H7 (cell line): ENCODE measurements at places on chromosomes 12 and 14. TPM values are rescaled to one million over a fixed set of nuclear protein-coding genes. Genes with fewer than 3 reads are reported as not detected.
A peak's percentile ranks its signal among the peaks of the same experiment; 100 is the strongest.

KRT78 gene
- not detected in 2 replicates for total RNA-seq

BHLHE41 gene
- 0.14 and 0.33 TPM in 2 replicates for total RNA-seq

GRCh38 chr12:49564686-49565405 lies 3.1 kb downstream of the MCRS1 start:
- DNase-seq, result no peak

GRCh38 chr12:13039328-13039956 lies 4.7 kb upstream of the FAM234B start:
- DNase-seq, result no peak

DNA sequence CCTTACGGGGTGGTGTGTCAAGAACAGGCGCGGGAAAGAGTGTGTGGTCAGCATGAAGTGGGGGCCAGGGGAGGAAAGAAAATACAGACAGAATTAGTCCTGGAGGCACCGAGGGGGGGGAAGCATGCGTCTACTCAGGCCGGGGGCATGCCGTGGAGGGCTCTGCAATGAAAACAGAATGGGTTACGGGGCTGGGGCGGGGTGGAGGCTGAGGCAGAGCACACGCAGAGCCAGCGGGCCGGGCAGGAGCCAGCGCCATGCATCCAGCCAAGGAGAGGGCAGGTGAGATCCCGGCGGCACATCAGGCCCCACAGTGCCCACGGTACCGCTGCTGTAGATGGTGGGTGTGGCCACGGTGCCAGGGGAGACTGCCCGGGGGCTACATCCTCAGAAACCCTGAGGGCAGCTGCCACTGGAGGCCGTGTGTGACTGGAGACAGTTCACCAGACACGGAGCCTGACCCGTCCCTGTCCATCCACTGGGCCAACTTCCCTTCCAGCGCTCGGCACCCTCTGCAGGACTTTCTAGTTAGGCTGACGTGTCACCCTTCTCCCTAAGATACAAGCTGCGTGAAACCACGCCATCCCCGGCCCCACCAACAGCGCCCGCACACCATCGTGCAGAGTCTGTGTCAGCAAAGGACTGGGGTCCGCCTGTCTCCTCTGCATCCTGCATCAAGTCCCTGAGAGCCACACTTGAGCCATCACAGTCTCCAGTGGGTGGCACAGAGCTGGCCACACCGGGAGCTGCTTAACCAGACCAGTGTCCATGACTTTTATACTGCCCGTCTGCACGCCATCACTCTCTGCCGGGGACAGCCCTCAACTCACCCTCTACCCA lies 87.4 kb downstream of the PIWIL1 start:
- DNase-seq, result peak; percentile 52

- no peak for DNase-seq
Observed at GRCh38 chr14:94116701-94117100, 6.2 kb downstream of the IFI27 start.

DNA sequence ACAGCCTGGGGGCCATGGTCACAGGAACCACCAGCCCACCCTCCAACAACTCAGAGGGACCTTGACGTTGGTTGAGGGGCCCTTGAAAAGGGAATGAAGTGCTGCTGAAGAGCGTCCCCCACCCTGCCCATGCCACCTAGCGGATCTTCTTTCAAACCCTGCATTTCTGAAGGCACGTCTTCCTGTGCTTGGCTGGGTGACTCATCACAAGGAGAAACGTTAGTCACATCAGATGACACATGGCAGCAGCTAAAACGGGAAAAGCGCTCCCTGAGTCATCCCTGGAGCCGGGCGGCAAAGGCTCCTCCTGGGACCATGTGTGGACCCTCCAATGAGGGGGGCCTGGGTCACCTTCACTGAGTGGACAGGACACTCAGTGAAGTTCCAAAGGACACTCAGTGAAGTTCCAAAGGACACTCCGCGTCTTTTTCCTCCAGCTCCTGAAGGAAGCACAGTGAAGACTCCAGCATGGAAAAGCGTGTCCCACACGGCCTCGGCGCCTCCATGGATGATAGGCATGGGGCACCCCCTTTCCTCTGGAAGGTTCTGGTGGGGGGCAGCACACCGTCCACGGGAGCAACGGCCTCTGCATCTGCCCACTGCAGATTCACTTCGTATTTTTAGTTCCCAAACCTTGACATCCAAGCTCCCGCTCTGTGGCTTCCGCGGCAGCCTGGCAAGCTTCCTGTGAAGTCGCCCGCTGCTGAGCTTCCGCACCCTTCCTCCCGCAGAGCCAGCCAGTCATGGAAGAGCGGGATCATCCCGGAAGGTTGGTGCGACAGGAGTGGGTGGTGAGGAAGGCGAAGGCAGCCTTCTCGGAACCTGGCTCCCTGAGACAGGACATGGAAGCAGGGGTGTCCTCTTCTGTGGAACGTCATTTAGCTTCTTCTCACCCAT lies 383.4 kb downstream of the VRK1 start:
- no peak for DNase-seq

GRCh38 chr12:120109570-120110267 lies 6.8 kb downstream of the RAB35 start:
- no peak for DNase-seq

DNA sequence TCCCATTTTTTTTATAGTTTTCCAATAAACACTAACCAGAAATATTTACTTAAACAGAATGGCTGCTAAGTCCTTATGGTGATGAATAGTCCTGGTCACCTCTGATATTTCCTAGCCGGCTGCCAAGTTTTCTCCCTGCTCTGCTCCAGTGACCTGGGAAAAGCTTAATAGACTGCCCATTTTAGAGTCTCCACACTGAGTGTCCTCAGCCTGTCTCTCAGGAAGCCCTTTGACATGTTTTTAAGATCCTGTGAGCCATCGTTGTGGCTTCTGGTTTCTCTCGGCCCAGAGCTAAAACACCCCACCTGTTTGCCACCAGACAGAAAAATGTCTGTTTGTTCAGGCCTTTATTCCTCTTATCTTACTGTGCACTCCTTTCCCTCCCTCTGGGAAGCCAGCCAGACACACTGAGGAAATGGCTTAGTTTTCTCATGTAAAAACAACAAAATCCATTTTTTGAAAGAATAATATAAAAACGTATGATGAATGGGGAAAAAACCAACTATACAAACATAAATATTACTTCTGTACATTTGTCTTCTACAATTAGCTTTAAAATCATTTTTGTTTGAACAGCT lies 25.4 kb upstream of the ALDH2 start:
- DNase-seq, result no peak

DNA sequence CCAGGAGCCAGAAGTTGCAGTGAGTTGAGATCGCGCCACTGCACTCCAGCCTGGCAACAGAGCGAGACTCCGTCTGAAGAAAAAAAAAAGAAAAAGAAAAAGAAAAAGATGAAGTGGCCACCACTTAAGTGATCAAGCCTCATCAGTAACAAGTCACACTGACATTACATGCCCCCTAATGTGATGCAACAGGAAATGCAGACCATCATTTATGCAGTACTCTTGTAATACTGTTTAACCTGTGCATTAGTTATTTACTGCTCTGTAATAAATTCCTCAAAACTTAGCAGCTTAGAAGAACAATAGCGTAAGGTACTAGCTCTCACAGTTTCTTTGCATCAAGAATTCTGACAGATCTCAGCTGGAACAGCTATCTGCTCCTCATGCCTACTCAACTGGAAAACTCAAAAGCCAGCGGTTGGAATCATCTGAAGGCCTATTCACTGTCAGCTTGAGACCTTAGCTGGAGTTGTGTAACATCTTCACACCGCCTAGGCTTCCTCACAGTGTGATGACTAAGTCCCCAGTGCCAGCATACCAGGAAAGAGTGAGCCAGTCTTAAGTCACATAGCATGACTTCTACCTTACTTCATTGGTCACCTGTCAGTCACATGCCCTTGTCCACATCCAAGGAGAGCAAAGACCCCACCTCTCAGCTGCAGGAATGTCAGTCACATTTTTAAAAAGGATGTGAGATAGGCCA lies 31.5 kb downstream of the EPS8 start:
- no peak for DNase-seq

DNA sequence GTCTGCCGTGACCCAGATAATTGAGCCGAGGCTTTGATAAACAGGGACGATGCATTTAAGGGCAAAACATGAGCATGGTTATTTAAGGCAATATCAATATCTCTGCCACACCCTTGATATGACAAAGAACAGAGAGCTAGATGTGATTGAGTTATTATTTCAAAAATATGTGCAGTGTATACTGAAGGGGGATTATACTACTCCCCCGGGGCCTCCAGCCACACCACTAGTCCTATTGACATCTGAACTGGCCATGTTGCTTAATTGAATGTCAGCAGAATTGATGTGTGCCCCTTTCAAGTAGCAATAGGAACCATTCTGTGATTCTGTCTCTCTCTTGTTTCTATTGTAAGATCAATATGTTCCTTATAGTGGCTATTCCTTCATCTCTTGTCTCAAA lies 794.8 kb upstream of the SEL1L start:
- DNase-seq, result no peak
